ENCODE measurements at places on chromosomes 2 and 18. TPM values are rescaled to one million over a fixed set of nuclear protein-coding genes. Genes with fewer than 3 reads are reported as not detected.

- H3K27me3 ChIP-seq: no peaks in the 10 kb centered on the region
- no peaks in the 10 kb centered on the region for H3K36me3 ChIP-seq
- peaks cover 27% of the 10 kb centered on the region for H3K4me1 ChIP-seq
- no peak overlapping the region for H3K27ac ChIP-seq
Measured at GRCh38 chr2:160279813-160280465, 79.9 kb upstream of the ITGB6 start.

DNA sequence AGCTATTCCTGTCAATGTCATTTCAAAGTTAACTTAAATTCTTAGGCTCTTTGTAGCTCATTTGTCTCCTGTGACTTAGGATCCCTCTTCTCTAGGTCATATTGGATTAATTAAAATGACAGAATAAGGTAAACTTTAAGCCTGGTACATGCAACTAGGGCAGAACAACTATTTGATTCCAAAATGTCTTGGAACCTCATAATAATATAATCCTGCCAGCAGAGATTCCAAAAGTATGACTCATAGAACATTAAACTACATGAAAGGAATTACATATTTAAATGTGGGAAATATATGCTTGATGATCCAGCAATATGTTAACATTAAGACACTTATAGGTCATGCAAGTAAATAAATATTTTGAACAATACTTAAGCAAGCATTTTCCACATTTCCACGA, 63.3 kb downstream of the COL3A1 start:
- H3K27me3 ChIP-seq: no peaks in the 10 kb centered on the region
- no peaks in the 10 kb centered on the region for H3K4me1 ChIP-seq
- no peak for DNase-seq
- no peak overlapping the region for H3K27ac ChIP-seq
- no peak overlapping the region for H3K4me3 ChIP-seq
- no peaks in the 10 kb centered on the region for H3K36me3 ChIP-seq

GRCh38 chr2:127531221-127531648, 4.2 kb upstream of the MYO7B start:
- no peaks in the 10 kb centered on the region for H3K27me3 ChIP-seq
- DNase-seq: no peak
- H3K36me3 ChIP-seq: no peaks in the 10 kb centered on the region
- no peak overlapping the region for H3K27ac ChIP-seq
- peaks cover 9% of the 10 kb centered on the region for H3K4me1 ChIP-seq

DNA sequence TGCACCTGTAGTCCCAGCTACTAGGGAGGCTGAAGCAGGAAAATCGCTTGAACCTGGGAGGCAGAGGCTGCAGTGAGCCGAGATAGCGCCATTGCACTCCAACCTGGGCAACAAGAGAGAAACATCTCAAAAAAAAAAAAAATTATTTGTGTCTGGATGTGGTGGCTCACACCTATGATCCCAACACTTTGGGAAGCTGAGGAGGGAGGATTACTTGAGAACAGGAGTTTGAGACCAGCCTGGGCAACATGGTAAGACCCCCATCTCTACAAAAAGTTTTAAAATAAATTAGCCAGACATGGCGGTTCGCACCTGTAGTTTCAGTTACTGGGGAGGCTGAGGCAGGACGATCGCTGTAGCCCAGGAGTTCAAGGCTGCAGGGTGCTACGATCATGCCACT, 1.6 kb upstream of the VAMP8 start:
- no peaks in the 10 kb centered on the region for H3K27me3 ChIP-seq
- no peak for DNase-seq
- no peak overlapping the region for H3K27ac ChIP-seq
- H3K36me3 ChIP-seq: no peaks in the 10 kb centered on the region

Gene AP1S3
- total RNA-seq: 8.3 TPM

All from body of pancreas (tissue), 4 donors.